Memory B cell (primary cell): ENCODE measurements at places on chromosomes 16 and 17.
A peak's percentile ranks its signal among the peaks of the same experiment; 100 is the strongest.

GRCh38 chr16:51834133-51834532 lies 683.1 kb upstream of the SALL1 start:
- no peak for DNase-seq

GRCh38 chr17:721540-721937 lies 6.9 kb upstream of the VPS53 start:
- no peak for DNase-seq

DNA sequence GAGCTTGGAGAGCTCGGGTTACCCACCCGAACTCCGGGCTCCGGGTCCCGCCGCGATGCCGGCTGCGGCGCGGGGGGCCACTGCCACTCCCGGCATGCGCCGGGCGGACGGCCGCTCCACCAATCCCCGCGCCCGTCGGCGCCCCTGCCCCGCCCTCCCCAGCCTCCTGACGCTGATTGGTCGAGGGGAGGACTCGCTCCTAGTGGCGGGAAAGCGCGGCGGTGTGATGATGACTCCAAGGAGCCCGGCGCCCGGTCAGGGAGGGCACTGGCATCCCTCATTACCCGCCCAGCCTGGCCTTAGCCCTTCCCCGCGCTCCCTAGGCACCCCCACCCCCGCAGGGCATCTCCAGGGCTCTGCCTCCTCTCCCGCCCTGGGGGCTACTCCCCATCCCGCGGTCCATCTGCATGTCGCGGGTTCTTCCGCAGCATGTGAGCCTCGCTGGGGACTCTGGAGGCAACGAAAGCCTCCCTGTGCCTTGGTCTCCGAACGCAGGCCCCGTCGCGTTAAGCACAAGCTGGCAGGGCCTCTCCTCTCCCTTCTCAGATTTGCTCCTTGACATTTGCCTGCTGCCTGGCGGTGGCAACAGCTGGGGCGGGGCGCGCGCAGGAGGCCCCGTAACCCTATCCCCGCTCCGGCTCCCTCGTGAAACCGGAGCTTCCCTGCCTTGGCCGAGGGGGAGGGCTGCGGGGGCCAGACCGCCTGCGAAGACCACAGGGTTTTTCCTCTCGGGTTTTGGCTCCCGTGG lies 1.7 kb downstream of the ATP2A1 start:
- DNase-seq, result peak; percentile 68

DNA sequence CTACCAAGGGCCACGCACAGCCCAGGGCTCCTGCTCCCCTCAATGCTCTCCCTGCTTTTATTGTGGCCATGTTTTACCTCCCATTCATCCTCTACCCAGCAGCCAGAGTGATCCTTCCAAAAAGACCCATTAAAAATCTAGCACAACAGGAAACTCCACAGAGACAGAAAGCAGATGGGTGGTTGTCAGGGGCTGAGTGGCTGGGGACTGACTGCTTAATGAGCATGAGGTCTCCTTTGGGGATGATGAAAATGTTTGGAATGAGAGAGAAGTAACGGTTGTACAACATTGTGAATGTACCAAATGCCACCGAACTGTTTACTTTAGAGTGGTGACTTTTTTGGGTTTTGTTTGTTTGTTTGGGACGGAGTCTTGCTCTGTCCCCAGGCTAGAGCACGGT lies 107.4 kb downstream of the GAS7 start:
- no peak for DNase-seq

- no peak for DNase-seq
These were observed 14.7 kb upstream of the MLLT6 start for GRCh38 chr17:38690386-38690785.

- DNase-seq, result no peak
These were observed 11.3 kb downstream of the STX1B start for GRCh38 chr16:30998852-30999761.

- no peak for DNase-seq
These were observed 48.5 kb downstream of the ZNF18 start for GRCh38 chr17:11948789-11949188.

- DNase-seq, result no peak
These were observed 685 bp upstream of the PSMD3 start for GRCh38 chr17:39979893-39980350.

DNA sequence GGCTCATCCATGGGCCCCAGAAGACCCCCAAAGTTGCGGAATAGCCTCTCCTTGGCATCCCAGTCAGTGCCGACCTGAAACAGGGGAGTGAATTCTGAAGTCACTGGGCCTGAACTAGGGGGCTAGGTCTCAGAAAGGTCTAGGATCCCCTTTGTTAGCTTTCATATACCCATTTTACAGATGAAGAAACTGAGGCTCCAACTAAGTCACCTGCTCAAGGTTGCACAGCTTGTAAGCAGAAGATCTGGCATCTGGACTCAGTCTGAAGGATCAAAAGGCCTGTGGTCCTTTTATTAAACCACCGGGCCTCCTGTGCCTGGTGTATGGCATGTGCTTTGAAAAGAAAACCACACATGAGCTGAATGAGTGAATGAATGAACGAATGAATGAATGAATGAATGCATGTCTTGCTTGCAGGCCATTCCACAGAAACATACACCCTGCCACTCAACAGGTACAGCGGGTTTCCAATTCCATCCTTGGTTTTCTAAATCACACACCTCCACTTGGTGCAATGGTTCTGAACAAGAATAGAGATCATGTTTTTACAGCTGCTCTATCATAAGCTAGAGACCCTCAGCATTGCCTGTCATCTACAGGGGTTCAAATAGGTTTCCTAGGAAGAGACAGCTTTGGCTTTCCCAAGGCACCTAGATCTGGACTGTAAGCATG lies 352.7 kb downstream of the XYLT1 start:
- DNase-seq, result no peak

DNA sequence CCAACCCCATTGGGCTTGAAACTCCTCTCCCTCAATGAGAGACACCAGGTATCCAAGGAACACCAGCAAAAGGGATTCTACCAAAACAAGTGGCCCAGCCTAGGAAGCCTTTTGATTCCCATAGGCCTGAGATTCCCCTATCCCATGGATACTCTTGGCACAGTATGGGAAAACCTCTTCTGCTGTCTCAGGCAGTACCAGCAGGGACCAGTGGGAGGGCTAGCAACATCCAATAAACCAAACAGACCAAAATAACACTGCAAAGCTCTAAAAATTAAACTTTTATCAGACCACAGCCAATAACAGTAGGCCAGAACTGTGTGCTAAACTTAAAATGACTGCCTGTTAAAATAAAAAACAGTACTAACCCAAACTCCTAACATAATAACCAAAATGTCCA lies 153.9 kb upstream of the CES5A start:
- no peak for DNase-seq

DNA sequence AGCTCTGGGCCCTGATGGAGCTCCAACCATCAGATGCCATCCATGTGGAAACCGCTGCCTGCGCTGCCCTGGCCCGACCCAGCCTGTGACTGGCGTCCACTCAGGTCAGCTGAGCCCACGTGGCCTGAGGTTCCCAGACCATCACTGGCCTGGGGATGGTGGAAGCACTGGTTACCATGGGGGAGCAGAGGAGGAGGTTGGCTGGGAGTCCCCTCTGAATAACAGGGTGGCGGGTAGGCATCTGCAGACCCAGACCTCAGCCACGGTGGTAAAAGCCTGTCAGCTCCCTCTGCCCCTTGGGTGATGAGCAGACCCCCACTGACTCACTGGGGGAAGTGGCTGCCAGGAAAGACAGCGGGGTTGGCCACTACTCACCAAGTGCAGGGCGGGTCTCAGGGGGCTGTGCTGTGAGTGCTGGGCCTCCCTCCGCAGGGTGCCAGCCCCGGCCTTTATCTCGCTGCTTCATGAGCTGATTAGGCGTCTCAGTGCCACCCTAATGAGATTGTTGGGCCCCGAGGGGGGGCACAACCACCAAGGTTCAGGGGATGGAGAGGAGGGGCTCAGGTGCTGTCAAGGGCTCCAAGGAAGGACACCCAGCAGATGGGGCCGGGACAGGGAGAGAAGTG lies at the start of gene PDE6G:
Gene PDE6G, minus strand, starts transcription at position 425 of the 626 bp plus-strand sequence. CDS start 3,237 bp downstream, outside the sequence.
- no peak for DNase-seq

DNA sequence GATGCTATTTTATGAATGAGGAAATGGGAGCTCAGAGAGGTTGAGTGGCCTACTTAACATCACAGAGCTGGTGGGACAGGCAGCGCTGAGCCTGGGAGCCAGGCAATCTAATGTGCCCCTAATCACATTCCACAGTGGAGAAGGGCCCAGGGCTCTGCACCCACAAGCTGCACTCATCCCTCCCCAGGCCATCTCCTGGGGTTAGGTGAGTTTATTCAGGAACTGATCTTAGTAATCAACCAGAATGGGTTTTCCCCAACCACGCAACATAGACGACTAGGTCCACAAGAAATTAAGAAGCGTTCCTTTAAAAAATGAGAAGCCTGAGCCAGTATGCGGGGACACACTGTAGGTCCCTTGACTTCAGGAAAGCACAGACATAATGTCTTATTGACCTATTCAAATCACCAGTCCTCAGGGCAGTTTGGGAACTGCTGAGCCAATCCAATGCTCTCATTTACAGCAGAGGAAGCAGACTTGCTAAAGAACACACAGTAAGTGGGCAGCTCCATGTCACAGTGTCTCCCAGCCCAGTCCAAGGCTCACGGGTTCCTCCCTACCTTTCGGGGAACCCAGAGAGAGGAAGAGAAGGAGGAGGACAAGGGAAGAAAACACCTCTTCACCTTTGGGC lies 2.3 kb downstream of the MPP3 start:
- DNase-seq, result no peak
